AG08396 (cell line): ENCODE measurements at places on chromosomes 2 and 18.
A peak's percentile ranks its signal among the peaks of the same experiment; 100 is the strongest.

DNA sequence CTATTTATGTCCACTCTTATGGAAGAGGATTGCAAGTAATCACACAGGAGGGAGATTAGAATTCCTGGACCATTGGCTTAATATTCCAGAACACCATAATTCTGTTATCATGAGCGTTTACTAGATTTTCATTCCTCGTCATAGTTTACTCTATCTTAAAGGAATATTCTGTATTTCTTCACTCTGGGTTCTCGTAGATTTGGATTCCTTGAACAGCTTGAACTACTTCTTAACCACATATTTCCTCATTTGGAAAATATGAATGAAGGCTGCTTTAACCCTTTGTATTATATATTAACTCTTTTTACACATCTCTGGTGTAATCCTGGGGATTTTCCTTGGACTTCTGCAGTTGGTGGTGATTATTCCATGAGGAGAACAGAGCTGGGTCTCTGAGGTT lies 46.3 kb upstream of the CCBE1 start:
- no peak for DNase-seq

DNA sequence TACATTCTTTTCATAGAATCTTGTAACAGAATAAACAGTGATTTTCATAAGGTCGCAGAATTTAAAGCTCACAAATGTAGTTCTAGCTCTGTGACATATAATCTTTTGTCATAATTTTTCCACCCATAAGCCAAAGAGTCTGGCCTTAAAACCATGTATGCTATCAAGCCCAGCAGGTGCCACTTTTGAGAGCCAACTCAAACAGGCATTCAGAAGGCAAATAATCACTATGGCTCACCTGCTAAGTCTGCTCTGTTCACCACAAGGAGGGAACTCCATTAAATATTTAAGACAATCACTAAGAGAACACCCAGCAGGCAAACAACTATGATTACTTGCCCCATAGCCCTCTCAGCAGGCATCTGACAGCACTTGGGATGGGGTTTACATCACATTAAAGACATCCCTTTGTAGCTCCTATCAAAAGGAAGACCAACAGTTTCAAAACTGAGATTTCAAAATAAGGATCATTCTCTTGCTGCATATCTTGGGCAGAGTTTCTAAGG lies 241.6 kb downstream of the PDE11A start:
- DNase-seq, result no peak

DNA sequence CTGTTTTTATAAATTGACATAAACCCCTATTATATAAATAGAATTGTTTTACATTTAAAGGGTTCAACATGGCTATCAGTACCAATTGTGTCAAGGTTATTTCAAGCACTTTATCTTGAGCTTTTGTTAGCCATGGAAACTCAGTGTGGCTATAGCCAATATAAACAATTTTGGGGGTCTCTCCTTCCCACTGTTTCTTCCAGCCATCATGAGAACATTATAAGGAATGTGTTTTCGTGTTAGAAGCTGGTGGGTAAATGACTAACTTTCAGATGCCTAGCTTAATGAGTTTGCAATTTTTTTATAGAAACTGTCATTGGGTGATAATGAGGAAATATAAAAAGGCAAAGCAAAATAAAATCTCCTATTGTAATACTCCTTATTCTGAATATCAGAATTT lies 153.5 kb upstream of the FOSL2 start:
- DNase-seq, result no peak

- no peak for DNase-seq
These were observed 484 bp downstream of the APCDD1 start for GRCh38 chr18:10454681-10455557.

- DNase-seq, result no peak
These were observed 54.4 kb upstream of the LINC00305 start for GRCh38 chr18:64203295-64203694.

DNA sequence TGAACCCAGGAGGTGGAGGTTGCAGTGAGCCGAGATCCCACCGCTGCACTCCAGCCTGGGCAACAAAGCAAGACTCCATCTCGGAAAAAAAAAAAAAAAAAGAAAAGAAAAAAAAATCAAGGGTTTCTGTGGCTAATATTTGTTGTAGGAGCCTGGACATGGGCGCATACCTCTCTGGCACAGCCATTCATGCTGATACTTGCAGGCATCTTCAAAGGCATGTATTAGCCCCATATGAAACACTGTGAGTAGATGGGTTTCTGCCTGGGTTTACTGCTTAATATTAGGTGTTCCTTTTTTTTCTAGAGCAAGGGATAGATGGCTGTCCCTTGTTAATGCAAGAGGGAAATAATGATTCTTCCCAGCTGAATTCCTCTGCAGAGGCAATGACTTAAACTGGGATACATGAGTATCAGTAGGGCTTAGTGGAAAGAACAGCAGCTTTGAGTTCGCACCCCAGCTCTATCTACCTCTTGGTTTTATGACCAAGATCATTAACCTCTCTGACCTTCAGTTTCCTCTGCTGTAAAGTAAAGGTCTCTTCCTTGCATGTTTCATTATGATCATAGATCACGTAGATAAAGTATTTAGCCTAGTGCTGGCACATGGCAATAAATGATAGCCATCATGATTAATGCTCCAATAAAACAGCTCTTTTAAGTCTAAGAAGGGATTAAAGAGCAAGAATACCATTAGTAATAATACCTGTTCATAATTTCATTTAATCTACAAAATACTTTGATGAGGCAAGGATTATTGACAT lies 4.5 kb upstream of the ATL2 start:
- no peak for DNase-seq

DNA sequence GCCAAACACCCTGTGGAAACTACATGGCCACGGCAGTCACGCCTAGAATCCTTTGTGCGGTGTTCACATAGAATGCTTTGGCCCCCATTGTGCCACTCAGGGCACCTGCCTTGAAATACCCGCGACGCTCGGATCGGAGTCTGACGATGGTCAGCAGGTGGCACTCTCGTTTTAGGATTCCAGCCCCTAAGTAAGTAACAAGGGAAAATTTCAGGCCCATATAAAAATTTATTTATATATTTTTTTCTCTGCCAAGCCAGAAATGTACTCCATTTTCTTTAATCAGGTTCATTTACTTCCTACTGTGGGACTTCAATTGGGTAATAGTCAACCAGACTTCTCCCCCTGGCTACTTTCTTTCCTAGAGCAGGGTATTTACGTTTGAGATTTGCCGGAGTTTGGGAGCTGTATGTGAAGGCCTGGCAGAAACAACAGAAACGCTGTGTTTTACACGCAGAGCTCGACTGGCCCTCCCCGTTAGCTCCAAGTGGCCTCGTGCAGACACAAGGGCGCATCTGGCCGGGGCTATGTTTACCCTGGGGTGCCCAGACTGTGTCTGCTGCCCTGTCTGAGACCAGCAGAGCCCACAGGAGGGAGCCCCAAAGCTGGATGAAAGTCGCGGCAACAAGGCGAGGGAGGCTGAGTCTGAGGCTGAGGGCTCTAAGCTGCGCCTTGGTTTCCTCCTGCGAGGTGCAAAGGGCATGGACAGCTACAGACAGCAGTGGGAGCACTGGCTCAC lies 41.6 kb downstream of the LRRC30 start:
- DNase-seq, result peak; percentile 44

- DNase-seq, result no peak
These were observed 216.1 kb downstream of the ZNF804A start for GRCh38 chr2:184814421-184814820.

GRCh38 chr2:111950236-111950635 lies 51.8 kb downstream of the MERTK start:
- no peak for DNase-seq

GRCh38 chr18:59604877-59605276 lies 92.3 kb downstream of the CCBE1 start:
- peak; percentile 20 for DNase-seq

- no peak for DNase-seq
These were observed 40.8 kb upstream of the FRZB start for GRCh38 chr2:182907081-182907830.

DNA sequence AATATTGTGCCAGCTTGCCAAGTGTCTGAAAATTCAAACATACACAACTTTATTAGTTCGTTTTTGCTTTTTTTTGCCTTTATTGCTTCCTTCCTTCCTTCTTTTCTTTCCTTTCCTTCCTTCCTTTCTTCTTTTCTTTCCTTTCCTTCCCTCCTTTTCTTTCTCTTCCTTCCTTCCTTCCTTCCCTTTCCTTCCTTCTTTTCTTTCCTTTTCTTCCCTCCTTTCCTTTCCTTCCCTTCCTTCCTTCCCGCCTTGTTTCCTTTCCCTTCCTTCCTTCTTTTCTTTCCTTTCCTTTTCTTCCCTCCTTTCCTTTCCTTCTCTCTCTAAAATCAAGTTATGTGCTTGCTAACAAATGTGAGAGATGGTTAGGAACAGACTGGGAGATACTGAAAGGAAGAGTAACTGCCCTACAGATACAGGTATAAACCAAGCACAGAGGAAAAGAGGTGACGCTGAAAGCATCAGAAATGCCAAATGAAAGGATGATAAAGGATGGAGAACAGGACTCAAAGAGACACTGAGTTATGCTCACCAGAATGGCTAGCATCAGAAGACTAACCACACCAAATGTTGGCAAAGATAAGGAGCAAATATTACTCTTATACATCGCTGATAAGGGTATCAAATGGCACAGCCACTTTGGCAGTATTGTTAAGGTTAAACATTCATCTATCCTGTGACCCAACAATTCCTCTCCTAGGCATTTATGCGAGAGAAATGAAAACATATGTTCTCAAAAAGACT lies 151.6 kb downstream of the MREG start:
- no peak for DNase-seq

- no peak for DNase-seq
These were observed 24.4 kb upstream of the TUBB6 start for GRCh38 chr18:12283666-12284065.

DNA sequence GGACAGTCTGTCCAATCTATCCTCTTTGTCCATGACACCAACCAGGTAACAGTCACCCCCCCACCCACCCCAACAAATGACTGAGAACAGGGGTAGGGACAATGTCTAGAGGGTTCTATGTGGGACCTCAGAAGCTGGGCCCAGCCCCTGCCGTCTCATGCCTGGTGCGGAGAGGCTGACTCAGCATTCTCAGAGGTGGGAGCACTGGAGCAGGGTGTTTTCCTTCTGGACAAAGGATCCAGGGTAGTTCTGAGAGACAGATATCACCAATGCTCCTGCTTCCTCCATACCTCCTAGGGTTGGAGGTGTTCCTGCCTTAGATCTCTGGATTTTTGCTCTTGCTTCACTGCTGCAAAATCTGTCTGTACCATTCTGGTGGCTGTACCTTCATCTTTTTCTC lies 33.9 kb upstream of the SP100 start:
- no peak for DNase-seq

GRCh38 chr18:48821251-48821590 lies 129.5 kb downstream of the SMAD7 start:
- no peak for DNase-seq

DNA sequence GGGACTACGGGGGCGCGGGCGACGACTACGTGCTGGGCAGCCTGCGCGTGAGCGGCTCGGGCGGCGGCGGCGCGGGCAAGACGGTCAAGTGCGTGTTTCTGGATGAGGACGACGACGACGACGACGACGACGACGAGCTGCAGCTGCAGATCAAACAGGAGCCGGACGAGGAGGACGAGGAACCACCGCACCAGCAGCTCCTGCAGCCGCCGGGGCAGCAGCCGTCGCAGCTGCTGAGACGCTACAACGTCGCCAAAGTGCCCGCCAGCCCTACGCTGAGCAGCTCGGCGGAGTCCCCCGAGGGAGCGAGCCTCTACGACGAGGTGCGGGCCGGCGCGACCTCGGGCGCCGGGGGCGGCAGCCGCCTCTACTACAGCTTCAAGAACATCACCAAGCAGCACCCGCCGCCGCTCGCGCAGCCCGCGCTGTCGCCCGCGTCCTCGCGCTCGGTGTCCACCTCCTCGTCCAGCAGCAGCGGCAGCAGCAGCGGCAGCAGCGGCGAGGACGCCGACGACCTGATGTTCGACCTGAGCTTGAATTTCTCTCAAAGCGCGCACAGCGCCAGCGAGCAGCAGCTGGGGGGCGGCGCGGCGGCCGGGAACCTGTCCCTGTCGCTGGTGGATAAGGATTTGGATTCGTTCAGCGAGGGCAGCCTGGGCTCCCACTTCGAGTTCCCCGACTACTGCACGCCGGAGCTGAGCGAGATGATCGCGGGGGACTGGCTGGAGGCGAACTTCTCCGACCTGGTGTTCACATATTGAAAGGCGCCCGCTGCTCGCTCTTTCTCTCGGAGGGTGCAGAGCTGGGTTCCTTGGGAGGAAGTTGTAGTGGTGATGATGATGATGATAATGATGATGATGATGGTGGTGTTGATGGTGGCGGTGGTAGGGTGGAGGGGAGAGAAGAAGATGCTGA lies 1.4 kb downstream of the SOX11 start:
- DNase-seq, result peak; percentile 23

DNA sequence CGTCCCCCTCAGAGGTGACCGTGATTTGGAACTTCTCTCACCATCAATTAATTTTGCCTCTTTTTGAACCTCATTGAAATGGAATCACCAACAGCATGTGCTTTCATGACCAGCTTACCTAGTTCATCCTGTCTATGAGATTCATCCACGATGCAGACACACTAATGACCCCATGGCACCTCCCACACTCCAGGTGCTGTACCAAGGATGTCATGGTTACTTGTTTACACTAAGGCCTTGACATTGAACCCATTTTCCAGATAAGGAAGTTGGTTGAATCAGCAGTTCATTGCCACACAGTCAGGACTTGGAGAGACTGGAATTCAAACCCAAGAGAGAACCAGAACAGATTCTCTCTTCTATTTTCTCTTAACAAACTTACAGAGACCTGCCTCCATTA lies 139.0 kb downstream of the ZFP36L2 start:
- DNase-seq, result no peak

GRCh38 chr2:1925516-1925915 lies 181.2 kb upstream of the PXDN start:
- DNase-seq, result no peak
